ENCODE measurements at places on chromosomes 3 and 15.

DNA sequence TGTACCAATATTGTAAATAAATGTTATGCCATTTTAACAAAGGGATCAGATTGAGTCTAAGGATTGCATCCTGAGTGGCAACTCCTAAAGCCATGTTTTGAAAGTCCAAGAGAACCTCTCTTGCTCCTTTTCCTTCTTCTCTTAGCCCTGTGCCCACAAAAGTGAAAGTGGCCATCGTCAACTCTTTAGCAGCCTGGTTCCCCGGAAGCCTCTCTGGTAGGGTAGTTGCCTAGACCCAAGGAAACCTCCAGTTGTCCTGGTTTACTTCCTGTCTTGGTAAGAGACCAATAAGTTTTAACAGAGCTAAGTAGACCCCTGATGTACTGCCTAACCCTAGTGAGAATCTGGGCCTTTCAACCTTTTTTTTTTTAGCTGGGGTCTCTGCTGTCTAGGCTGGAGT is 10.2 kb upstream of the ITPKA start:
- no peak for DNase-seq

- DNase-seq = no peak
These were observed 90.6 kb downstream of the CD200R1L start for GRCh38 chr3:112755845-112756613.

DNA sequence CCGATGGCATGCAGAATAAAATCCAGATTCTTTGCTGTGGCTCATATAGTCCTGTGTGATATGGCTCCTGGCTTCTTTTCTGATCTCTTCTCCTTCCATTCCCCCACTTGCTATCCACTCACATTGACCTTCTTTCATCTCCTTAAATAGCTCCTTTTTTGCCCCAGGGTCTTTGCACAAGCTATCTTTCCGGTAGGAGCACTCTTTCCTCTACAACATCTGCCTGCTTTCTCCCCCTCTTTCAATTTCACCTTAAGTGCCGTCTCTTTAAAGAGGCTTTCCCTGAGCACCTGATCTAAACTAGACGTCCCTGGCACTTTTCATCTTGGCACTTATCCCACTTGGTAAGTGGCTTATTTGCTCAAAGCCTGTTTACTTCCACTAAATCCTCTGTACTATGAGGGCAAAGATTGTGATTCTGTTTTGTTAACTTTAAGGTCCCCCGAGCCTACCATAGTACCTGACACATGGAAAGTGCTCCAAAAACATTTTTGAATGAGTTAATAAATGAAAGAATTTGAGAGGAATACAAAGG is 323.3 kb upstream of the TLE3 start:
- no peak for DNase-seq

DNA sequence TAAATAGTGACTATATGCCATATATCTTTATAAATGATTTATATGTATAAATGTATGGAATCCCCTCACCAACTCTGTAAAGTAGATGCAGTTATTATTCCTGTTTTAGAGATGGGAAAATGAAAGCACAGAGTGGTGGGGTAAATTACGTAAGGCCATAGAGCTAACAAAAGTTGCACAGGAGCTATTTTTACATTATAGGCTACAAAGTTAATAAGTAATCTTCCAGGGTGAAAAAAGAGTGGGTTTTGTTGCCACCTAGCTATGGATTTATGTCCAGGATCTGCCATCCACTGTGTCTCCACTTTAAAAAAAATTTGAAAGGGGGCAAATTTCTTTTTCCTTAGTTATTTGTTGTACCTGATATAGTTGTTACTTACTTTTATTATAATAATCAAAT is 235.7 kb downstream of the MCTP2 start:
- no peak for DNase-seq

DNA sequence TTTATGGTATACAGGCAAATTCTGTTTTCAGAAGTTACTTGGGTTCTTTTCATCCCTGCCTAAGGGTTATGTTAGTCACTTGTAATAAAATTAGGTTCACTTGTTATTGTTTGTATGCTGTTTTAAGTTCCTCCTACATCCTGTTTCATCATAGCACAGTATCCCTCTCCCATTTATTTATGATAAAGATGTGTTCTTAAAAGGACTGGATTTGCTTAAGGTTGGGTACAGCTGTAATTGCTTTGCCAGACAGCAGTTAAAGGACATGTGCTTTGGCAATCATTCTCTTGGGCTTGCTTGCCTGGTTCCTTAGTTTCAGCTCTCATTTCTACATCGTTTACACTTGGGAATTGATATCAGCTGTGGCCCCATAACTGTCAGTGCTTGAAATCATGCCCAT is 11.7 kb downstream of the ATP2C1 start:
- no peak for DNase-seq

DNA sequence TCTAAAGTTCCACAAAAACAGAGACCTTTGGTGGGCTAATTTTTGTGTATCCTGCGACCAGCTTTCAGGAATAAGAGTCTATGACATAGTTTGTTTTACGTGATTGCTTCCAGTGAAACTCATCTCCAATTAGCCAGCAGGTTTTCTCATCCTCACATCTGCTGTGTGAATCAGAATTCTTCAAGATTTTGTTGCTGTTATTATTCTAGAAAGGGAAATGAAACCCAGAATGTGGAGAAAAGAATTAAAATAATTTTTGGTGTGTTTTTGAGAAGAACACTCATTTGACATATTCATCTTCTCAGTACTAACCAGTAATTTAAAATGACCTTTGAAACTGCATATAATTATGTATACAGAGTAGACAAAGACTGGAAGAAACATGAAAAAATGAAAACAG is 175.9 kb downstream of the USP13 start:
- DNase-seq = no peak

DNA sequence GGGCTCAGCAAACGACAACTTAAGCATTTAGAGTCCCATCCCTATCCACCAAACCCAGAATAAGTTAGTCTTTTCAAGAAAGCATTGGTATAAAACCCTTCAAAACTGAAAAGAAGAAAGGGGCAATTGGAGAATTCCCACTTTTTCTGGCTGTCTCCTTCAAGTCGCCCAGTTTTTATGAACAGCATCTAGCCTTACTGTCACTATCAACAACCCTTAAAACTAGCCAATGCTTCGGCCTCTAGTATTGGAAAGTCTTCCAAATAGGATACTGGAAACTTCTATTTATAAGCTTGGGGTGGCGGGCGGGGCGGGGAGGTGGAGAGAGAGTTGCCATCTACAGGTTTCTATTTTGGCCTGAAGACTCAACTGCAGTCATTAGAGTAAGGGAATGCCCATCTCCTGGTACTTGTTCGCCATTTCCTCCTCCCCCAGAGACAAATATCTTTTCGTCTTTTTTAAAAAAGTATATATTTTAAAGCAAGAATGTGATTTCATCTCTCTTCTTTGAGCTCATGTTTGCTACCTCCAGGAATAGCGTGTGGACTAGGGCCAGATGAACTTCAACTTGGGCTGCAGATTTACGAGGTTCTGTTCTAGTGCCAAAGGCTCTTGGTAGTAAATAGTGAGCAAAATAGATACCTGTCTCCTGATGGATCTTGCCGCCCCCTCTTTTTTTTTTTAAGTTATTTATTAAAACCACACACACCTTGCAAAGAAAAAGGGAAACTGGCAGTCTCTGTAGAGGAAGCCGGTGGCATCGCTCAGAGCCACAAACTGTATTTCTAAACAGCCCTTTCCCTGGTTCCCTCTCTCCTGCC is 2.7 kb downstream of the BCL6 start:
- no peak for DNase-seq

GRCh38 chr15:79549196-79549595 is 117.1 kb downstream of the MINAR1 start:
- no peak for DNase-seq

GRCh38 chr15:39947401-39948197 is 13.7 kb downstream of the EIF2AK4 start:
- no peak for DNase-seq

- DNase-seq = no peak
These were observed 4.1 kb downstream of the ISLR2 start for GRCh38 chr15:74134387-74135027.

- no peak for DNase-seq
These were observed 63.2 kb upstream of the HES1 start for GRCh38 chr3:194072691-194073279.

GRCh38 chr3:8784676-8785435 is 15.4 kb upstream of the OXTR start:
- no peak for DNase-seq

DNA sequence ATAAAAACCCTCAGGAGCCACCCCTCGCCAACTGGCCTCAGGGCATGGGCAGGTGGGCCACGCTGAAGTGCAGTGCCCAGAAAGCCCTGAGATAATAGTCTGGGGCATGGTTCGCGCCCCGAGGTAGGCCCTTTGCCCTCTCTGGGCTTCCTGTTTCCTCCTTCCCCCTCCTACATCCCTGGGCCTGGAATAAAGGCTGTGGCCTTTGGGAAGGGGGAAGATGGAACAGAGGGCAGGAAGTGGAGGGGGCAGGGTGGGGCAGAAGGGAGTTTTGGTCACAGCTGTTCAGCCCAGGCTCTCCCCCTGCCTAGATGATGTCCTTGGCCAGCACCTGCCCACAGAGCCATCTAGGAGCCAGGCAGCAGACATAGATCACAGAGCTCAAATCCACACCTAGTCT is 11.3 kb downstream of the CSRNP1 start:
- DNase-seq = no peak

DNA sequence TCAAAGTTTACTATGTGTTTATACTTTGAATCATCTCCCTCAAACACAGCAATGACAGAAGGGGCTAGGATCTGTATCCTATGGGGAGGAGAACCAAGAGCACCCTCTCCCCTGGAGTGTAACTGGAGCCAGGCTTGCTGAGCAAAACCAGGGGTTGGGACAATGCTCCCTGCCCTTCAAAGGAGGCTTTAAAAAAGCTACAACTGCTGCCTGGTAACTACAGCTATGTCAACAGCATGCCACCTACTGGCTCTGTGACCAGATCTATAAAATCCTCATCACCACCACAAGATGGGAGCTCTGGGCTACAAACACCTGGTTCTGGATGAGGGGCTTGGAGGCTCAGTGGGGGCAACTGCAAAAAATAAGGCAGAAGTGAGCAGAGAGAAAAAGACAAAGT is 61.9 kb downstream of the ANO10 start:
- DNase-seq = no peak

GRCh38 chr3:133820129-133820528 is 14.5 kb downstream of the SRPRB start:
- no peak for DNase-seq

DNA sequence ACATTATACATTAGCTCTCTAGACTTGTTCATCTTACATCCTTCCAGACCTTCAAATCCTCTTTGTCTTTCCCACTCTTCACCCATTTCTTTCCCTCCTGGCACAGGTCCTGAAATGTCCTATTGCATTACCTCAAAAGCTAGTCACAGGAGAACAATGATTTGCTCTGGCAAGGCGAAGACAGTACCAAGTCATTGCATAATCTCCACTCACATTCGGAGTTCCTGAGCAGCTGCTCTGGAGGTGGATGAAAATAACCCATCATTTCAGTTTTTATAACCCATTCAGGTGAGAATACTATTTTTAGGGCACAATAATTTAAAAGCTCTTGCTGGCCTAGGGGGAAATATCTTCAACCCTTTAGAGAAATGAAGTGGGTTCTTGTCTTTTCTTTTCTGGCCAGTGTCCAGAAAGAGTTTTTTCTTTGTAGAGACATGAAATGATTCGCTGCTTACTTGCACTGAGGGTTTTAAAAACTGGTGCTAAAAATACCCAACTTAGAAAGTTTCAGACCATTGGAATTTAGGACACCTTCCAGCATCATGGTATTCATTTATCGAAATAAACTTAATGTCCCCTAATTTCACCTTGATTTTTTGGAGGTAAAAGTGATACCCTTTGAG is 23.4 kb upstream of the DYNC1LI1 start:
- DNase-seq = no peak

DNA sequence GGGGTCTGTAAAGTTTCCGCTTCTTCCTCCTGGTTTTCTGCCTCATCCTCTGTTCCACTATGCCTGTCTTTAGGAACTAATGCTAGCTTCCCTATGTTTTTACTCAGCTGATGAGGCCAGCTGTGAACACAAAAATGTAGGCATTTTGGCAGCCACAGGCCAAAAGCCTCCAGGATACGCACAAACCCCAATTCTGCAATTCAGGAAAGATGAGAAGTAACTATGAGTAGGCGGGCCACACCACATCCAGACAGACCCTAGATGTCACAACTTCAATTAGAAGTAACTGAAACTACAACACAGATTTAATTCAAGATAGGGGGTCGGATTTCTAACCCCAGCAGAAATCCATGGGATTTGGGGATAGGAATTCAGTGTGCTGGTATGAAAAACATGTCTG is 11.9 kb downstream of the CA12 start:
- DNase-seq = no peak

DNA sequence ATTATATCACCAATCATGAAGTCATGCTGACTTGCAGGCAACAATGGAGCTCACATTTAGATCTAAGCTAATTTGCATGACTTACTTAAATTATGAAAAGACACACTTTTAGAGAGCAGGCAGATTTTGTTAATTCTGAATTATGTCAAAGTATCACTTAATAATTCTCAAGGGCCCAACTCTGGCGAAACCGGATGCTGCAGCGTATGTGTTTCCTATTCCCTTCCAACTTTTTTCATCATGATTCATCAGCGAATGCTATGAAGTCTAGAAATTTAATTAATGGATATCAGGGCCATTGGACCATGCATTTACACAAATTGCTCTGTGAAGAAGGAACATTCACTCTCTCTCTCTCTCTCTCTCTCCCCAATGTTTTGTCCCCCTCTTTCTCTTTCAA is 63.5 kb upstream of the GOLGA8A start:
- DNase-seq = no peak

DNA sequence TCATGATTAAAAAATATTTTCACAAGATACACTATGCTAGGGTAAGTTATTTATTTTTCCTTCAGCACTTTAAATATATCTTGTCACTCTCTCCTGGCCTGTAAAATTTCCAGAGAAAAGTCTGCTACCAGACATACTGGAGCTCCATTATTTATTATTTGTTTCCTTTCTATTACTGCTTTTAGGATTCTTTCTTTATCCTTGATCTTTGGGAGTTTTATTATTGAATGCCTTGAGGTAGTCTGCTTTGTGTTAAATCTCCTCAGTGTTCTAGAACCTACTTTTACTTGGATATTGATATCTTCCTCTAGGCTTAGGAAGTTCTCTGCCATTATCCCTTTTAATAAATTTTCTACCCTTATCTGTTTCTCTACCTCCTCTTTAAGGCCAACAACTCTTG is 142.0 kb upstream of the TGFBR2 start:
- no peak for DNase-seq

GRCh38 chr3:117728226-117728625 is 1018.6 kb downstream of the TUSC7 start:
- no peak for DNase-seq

DNA sequence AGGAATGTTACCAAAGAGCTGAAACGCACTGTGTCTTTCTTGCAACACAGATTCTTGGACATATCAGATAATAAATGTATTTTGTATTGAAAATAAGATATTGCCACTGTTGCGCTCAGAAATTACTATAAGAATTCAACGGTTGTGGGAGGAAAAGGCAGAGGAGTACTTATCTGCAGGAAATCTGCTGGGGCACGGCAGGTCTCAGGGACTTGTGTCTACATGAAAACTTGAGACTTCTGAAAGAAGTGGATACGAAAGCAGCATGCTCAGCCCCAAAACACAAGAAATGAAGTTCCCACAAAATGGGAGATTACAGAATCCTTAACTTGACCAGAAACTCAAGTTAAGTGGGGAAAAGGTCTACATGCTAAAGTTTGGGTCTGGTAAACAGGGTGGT is 86.5 kb downstream of the IGSF11 start:
- DNase-seq = no peak

- DNase-seq = no peak
These were observed 117.5 kb downstream of the PDCD6IP start for GRCh38 chr3:33915796-33916546.

All from stimulated activated naive CD4-positive, alpha-beta T cell treated with Interleukin-2 at 50 U/mL for 16 hours (primary cell).